Activated T-helper 1 cell treated with anti-CD3 and anti-CD28 coated beads, Interleukin-12 subunit alpha, Interleukin-12 subunit beta, Interleukin-2, Interleukin-4 antibody, amounts not matched to agents 30 ng/mL and 10 ng/mL and 1 ng/mL, durations not matched to agents 14 hours and 24 hours and 36 hours (primary cell): ENCODE measurements at places on chromosomes 7 and 10. TPM values are rescaled to one million over a fixed set of nuclear protein-coding genes. Genes with fewer than 3 reads are reported as not detected.

DNA sequence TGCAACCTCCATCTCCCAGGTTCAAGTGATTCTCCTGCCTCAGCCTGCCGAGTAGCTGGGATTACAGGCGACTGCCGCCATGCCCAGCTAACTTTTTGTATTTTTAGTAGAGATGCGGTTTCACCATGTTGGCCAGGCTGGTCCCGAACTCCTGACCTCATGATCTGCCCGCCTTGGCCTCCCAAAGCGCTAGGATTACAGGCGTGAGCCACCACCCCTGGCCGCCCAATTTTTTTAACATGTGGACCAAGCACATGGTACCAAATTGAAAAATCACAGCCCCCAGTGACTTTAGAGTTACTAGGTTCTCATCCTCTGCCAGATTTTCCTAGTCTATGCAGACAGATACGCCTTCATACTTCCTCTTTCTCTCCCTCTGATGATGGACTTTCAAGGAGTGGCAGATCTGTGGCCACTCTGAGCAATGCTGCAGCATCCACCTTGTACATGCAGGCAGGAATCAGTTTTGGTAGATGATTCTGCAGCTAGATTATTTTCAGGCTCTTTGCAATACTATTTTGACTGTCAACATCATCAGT lies 34.0 kb upstream of the EZH2 start:
- DNase-seq: no peak

GRCh38 chr7:137547485-137547884 lies 204.0 kb upstream of the PTN start:
- no peak for DNase-seq

Gene SMKR1
- total RNA-seq: 4.8 and 5.7 TPM in 2 replicates

Gene TDRD1
- total RNA-seq: 0.10 and 0.13 TPM in 2 replicates
